ENCODE measurements at places on chromosomes 1 and 21.

DNA sequence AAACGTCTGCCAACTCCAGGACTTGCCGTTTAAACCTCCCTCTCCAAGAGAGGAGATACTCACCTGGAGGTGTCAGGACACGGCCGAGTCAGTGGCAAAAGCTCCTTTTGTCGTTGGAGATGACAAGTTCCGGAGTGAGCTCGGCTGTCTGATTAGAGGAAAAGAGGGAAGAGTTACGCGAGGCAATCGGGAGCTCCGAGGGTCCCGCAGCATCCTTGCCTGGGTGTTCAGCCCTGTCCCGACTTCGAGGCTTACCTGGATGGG is 497 bp downstream of the ID3 start:
- peak; percentile 39 for DNase-seq

GRCh38 chr1:22588899-22589422 is 25.7 kb downstream of the EPHA8 start:
- DNase-seq = no peak

- DNase-seq = peak; percentile 64
Measured at GRCh38 chr21:36917471-36918158, 48.9 kb downstream of the HLCS start.

DNA sequence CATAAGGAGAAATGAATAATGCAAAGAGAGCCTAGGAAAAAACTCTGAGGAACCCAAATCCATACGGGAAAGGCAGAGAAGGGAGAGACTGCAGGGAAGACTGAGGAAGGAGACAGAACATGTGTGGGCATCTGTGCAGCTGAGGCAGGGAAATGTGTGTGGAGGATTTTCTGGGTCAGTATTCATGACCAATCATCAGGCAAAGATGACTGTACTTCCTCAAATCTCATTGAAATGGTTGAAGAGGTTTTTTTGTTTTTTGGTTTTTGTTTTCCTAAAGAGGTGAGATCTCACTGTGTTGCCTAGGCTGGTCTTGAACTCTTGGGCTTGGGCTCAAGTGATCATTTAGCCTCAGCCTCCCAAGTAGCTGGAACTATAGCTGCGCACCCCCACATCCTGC is 15.7 kb downstream of the DIP2A start:
- DNase-seq = peak; percentile 15

DNA sequence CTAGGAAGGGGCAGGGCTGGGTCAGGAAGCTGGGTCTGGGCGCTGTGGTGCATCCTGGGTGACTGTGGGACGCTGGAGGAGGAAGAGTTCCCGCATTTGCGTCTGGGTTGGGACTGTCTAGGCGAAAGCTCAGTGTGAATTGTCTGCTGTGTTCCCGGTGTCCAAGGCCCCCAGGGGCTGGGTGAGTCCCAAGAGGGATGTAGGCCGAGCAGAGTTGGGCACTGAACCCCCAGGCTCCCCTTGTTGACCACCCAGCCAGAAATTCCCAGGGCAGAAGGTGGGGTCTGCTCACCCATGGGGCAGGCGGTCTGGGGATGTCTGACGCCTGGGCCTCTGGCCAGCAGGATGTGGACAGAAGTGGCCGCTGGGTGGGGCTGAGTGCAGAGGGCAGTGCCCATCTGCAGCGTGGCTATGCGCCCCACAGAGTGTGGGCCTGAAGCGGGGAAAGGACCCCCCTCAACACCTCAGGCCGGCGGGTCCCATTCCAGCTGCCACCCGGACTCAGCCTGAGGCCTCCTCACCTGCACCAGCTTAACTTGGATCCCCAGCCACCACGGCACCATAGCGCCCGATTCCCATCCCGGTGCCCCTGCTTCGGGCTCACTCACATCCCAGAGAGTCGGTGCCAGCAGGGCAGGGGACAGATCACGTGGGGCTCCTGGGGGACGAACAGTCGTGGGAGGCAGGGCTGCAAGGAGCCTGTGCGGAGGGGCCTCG is 37.0 kb upstream of the POFUT2 start:
- peak; percentile 49 for DNase-seq

DNA sequence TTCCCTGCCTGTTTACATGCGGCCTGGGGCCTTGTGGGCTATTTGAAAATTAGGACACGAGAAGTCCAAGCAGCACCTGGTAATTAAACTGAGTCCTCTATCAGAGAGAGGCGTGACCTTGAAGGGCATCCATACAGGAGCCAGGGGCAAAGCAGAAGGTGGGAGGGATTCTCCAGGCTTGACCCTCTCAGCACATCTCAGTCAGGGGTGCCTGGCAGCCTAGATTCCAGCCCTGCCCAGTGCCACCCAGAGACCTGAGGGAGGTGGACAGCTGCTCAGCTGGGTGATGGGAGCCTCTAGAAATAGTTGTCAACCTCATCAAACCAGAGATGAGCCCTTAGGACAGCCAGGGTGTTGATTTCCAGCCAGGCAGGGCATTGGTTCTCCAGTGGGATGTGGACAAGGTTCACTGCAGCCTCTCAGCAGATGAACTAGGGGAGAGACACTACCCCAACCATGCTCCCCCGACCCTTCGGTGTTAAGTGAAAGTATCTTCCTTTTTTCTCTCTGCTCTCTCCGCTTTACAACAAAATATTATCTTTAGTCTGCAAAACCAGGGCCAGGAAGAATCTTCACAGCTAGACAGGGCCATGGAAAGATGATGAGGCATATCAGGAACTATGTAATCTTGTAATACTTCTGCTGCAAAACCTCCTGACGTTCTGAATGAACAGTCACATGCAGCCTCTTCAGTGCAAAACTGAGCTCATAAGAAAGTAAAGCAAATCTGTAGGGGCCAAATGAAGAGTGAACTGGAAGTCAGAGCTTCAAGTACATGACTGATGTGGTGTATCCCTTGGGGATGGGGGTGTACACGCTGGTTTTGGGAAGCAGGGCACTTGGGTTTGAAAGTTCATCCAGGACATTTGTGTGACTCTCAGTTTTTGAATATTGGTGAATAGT is 35.9 kb upstream of the ATP5PO start:
- DNase-seq = no peak
